Cardiac ventricle fibroblast (primary cell): ENCODE measurements at places on chromosomes 12 and 14. TPM values are rescaled to one million over a fixed set of nuclear protein-coding genes. Genes with fewer than 3 reads are reported as not detected.

PKP2 gene
- total RNA-seq = 7.3 and 9.8 TPM in 2 replicates

KERA gene
- total RNA-seq = 0.20 TPM in 1 of 2 replicates, not detected in the other

CLEC4E gene
- not detected in 2 replicates for total RNA-seq

C12orf56 gene
- not detected in 2 replicates for total RNA-seq

TMPRSS12 gene
- not detected in 2 replicates for total RNA-seq

KRT74 gene
- not detected in 2 replicates for total RNA-seq

PTHLH gene
- total RNA-seq = 0.20 and 0.56 TPM in 2 replicates

EIF2S3B gene
- 0.25 and 0.29 TPM in 2 replicates for total RNA-seq

P2RX2 gene
- total RNA-seq = not detected in 2 replicates

AQP6 gene
- 0.37 and 0.73 TPM in 2 replicates for total RNA-seq

OR11G2 gene
- total RNA-seq = not detected in 2 replicates

ATG101 gene
- 33.1 and 45.5 TPM in 2 replicates for total RNA-seq

CLEC1B gene
- total RNA-seq = not detected in 2 replicates

GPX2 gene
- not detected in 2 replicates for total RNA-seq

WNT1 gene
- not detected in 2 replicates for total RNA-seq

RPGRIP1 gene
- not detected in 2 replicates for total RNA-seq

OR6C74 gene
- total RNA-seq = not detected in 2 replicates

DCAF5 gene
- 21.3 and 27.1 TPM in 2 replicates for total RNA-seq

PGF gene
- 24.0 and 30.8 TPM in 2 replicates for total RNA-seq

DBX2 gene
- not detected in 2 replicates for total RNA-seq

VDR gene
- 7.9 and 10.4 TPM in 2 replicates for total RNA-seq
